ENCODE measurements at places on chromosomes 3 and 15.

GRCh38 chr3:63384382-63384781 is 106.3 kb downstream of the SYNPR start:
- no peaks in the 10 kb centered on the region for H3K4me1 ChIP-seq
- H3K27me3 ChIP-seq: peaks cover 10% of the 10 kb centered on the region
- no peak overlapping the region for H3K27ac ChIP-seq
- no peak for DNase-seq
- no peaks in the 10 kb centered on the region for H3K36me3 ChIP-seq

DNA sequence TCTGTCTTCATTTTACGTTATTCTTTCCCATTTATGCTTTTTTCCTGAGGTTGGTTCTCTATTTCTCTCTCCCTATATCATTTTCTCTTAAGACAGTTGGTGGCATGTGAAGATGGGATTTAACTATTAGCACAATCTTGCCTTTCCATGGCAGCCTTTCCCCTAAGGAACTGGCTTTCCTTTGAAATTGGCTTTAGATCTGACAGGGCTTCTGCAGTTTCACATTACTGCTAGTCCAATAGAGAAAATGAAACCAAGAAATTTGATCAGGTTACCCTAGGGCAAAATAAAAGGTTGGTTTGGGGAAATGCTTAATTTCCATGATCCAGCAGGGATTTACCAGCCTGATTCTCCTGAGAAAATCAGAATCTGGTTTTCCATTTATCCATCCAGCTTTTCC is 22.7 kb upstream of the CHL1 start:
- no peak overlapping the region for H3K27ac ChIP-seq
- no peaks in the 10 kb centered on the region for H3K27me3 ChIP-seq
- no peak overlapping the region for H3K4me3 ChIP-seq
- H3K4me1 ChIP-seq: no peaks in the 10 kb centered on the region

- H3K36me3 ChIP-seq: no peaks in the 10 kb centered on the region
- DNase-seq: no peak
- H3K27ac ChIP-seq: no peak overlapping the region
These were observed 3.1 kb upstream of the PTH1R start for GRCh38 chr3:46874430-46874829.

DNA sequence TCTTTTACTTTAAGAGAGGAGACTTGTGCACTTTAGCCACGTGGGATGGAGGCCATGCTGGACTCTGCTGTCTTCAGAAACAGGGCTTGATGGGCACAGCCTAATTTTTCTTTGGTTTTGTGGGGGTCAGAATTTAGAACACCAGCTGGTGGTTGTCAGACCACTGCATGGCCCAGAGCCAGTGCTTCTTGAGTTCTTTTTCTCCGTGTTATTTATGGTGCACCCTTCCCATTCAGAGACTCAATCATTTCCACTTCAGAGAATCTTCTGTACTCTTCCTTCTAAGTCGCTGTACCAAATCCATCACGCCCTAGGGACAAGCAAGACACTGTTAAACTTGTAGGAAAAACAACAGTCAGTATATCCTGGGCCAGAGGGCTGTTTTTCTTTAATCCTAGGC is 20.1 kb downstream of the PRR23A start:
- H3K27me3 ChIP-seq: no peaks in the 10 kb centered on the region
- no peak overlapping the region for H3K27ac ChIP-seq
- no peaks in the 10 kb centered on the region for H3K36me3 ChIP-seq
- DNase-seq: no peak

GRCh38 chr15:66783725-66784124 is 81.7 kb downstream of the SMAD6 start:
- peaks cover 10% of the 10 kb centered on the region for H3K4me1 ChIP-seq
- H3K4me3 ChIP-seq: no peak overlapping the region
- H3K27ac ChIP-seq: no peak overlapping the region

DNA sequence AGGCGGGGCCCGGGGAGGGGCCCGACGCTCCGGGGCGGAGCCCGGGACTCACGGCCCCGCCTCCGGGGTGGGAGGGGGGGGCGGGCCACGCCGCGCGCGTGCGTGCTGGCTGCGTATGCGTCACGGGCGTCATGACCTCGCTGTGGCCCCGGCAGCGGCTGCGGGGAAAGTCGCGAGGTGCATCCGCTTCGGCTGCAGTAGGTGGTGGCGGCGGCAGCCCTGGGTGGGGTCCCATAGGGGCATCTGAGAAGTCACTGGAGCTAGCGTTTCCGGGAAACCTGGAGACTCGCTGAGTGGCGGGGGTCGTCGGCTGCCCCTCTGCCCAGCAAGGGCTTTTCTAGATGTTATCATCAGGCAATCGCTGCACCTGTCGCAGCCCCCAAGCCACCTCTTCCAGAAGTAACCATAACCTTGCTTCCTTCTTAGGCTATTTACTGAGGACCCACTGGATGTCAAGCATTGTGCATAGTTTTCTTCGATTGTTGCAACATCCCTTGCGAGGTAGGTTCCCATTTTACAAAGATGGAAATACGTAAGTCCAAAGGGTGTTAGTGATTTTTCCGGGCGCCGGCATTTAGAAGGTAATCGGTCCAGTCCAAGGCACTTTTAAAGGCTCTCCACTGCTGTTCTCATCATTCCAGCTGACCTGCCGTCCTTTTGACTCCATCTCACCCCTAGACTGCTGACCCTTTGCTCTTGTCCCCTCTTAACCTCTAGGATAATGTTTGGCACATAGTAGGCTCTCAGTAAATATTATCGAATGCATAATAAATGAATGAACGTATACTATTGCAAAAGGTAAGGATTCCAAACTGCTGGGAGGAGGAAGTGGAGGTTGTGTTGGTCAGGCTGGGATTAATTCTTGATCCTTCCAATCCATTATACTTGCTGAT is at the start of gene GDPGP1:
GDPGP1 (plus strand) TSS at position 114 of the 893 bp plus-strand sequence. CDS start 6,700 bp downstream, outside the sequence.
- peak within 1 kb of the TSS; percentile 73 for H3K27ac ChIP-seq
- H3K36me3 ChIP-seq: peaks cover 53% of the 10 kb centered on the region
- H3K4me3 ChIP-seq: peak within 1 kb of the TSS; percentile 47
- H3K27me3 ChIP-seq: no peaks in the 10 kb centered on the region
- no peak for DNase-seq

GRCh38 chr3:101814835-101815234 is 34.5 kb upstream of the NFKBIZ start:
- DNase-seq: no peak
- H3K27me3 ChIP-seq: no peaks in the 10 kb centered on the region
- H3K4me1 ChIP-seq: peaks cover 6% of the 10 kb centered on the region
- peaks cover 8% of the 10 kb centered on the region for H3K36me3 ChIP-seq
- H3K4me3 ChIP-seq: no peak overlapping the region

- peaks cover 87% of the 10 kb centered on the region for H3K36me3 ChIP-seq
- H3K4me1 ChIP-seq: no peaks in the 10 kb centered on the region
These were observed 178.4 kb downstream of the TP63 start for GRCh38 chr3:189809583-189809982.

DNA sequence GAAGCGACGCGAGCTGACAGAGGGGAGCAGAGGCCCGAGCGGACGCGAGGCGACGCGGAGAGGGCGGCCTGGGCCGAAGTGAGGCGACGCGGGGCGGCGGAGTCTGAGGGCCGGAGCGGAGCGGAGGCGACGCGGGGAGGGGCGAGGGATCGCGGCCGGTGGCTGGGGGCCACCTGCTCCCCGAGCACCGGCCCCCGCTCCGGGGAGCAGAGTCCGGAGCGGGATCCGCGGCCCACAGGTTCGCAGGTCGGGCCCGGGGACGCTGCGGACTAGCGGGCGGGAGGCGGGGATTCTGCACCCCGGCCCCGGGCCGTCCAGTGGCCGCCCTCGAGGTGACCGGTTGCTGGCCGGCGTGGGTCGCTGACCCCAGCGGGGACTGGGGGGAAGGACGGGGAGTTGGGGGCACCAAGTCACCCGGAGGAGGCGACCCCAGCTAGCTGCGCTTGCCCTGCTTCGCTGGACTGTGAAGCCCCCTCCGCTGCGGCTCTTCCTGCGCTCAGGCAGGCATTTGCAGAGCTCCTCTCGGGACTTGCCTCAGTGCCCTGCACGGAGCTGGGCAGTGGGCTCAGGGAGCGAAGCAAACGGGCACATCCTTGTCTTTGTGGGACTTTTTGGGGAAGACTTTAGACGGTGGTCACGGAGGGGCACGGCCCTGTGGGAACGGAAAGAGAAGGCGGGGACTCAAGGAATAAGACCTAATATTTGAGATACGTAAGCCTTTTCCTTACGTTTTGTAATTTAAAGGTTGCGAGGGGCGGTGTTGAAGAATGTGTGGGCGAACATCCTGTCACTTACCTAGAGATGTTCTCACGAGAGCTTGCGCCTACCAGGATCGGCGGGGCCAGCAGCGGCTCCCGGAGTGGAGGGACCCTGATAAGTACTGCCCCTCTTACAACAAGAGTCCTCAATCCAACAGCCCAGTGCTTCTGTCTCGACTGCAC is 566 bp downstream of the HMCES start:
- H3K27me3 ChIP-seq: no peaks in the 10 kb centered on the region
- peak overlapping the region; percentile 77 for H3K27ac ChIP-seq
- peaks cover 56% of the 10 kb centered on the region for H3K36me3 ChIP-seq
- H3K4me1 ChIP-seq: peaks cover 25% of the 10 kb centered on the region
- DNase-seq: no peak

GRCh38 chr3:114452937-114453336 is 159.1 kb downstream of the TIGIT start:
- H3K27me3 ChIP-seq: peaks cover 27% of the 10 kb centered on the region
- H3K27ac ChIP-seq: no peak overlapping the region
- DNase-seq: no peak
- H3K4me3 ChIP-seq: no peak overlapping the region

GRCh38 chr3:195895078-195895860 is 13.1 kb downstream of the TNK2 start:
- peak overlapping the region; percentile 98 for H3K27ac ChIP-seq
- DNase-seq: peak; percentile 75

GRCh38 chr3:14462738-14463137 is 60.3 kb downstream of the SLC6A6 start:
- H3K27ac ChIP-seq: no peak overlapping the region
- H3K4me3 ChIP-seq: no peak overlapping the region
- H3K4me1 ChIP-seq: no peaks in the 10 kb centered on the region
- H3K36me3 ChIP-seq: no peaks in the 10 kb centered on the region
- H3K27me3 ChIP-seq: no peaks in the 10 kb centered on the region

GRCh38 chr15:73367624-73368300 is 996 bp downstream of the HCN4 start:
- no peaks in the 10 kb centered on the region for H3K4me1 ChIP-seq
- H3K4me3 ChIP-seq: peak overlapping the region; percentile 35
- no peak for DNase-seq
- H3K27ac ChIP-seq: no peak overlapping the region
- no peaks in the 10 kb centered on the region for H3K36me3 ChIP-seq
- peaks cover 97% of the 10 kb centered on the region for H3K27me3 ChIP-seq

DNA sequence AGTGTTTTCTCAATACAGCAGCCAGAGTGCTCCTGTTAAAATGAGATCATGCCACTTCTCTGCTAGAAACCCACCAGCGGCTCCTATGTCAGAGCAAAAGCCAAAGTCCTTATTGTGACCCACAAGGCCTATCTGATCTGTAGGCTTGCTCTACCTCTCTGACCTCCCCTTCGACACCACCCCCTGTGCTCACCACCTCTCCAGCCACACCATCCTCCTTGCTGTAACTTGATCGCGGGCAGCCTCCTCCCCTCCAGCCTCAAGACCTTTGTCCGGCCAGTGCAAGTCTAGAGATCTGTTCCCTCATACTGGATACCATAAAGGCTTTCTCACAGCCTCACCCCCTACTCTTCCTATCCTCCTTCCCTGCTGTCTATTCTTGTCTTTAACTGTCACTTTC is 1.9 kb upstream of the IGDCC4 start:
- H3K4me1 ChIP-seq: no peaks in the 10 kb centered on the region
- peak; percentile 54 for DNase-seq
- no peaks in the 10 kb centered on the region for H3K36me3 ChIP-seq

DNA sequence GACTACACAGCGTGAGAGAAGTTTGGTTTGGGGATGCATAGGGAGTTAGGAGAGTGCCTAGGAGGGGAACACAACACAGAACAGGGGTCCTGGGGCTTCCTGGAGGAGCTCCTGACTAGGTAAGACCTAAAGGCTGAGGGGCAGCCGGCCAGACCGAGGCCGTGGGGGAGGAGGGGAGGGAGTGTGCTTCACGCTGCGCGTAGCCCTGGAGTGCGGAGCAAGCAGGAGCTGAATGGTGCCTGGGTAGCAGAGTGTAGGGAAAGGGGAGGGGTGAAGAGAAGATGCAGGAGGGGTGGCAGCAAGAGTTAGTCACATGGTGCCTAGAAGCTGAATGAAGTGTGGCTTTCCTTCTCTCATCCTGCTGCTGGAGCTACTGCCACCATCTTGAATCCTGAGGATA is 32.4 kb upstream of the HHATL start:
- H3K27ac ChIP-seq: no peak overlapping the region
- no peak for DNase-seq
- no peaks in the 10 kb centered on the region for H3K27me3 ChIP-seq
- H3K4me3 ChIP-seq: no peak overlapping the region

DNA sequence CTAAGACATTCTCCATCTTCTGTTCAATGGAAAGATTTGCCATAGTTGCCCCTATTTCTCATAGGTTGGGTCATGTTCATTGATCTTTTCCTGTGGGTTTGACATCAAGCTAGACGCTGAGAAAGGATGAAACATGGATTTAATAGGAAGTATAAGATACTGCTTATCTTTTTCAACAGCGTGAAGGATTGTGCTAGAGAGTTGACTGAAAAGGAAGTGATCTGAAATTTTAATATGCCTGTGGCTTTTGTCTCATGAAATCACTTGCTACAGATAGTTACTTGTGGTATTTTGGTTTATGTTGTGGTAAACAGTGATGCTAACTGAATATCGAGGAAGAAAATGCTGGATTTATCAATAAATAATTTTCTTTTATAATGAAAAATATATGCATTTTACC is 442.9 kb downstream of the EDEM1 start:
- H3K27ac ChIP-seq: no peak overlapping the region
- no peak for DNase-seq
- no peaks in the 10 kb centered on the region for H3K4me1 ChIP-seq
- H3K36me3 ChIP-seq: no peaks in the 10 kb centered on the region
- no peaks in the 10 kb centered on the region for H3K27me3 ChIP-seq

DNA sequence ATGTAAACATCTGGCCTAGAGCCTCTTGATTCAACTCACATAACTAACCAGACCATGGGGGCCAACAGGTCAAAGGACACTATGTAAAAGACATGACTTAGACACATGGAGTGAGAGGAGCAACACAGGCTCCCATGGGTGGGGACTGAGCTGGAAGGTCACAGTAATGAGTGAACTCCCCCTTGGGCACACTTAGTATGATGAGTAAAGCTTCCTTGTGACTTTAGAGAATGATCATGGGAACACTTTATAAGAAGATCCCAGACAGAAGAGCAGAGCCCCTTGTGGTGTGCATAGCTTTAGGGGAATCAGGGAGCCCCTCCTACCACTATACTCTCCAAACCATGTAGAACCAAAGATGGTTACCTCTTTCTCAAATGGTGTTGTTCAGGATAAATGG is 10.2 kb downstream of the GCSAM start:
- H3K4me1 ChIP-seq: no peaks in the 10 kb centered on the region
- no peak for DNase-seq
- H3K27ac ChIP-seq: no peak overlapping the region
- H3K36me3 ChIP-seq: peaks cover 13% of the 10 kb centered on the region
- no peak overlapping the region for H3K4me3 ChIP-seq

GRCh38 chr15:67296684-67297083 is 42.1 kb downstream of the IQCH start:
- H3K27me3 ChIP-seq: no peaks in the 10 kb centered on the region
- DNase-seq: no peak
- no peaks in the 10 kb centered on the region for H3K4me1 ChIP-seq
- no peak overlapping the region for H3K27ac ChIP-seq
- H3K4me3 ChIP-seq: no peak overlapping the region
